ENCODE measurements at places on chromosomes 6 and 20.

GRCh38 chr6:95629551-95629950 is 52.2 kb downstream of the MANEA start:
- no peak for DNase-seq

- DNase-seq = no peak
These were observed 14.0 kb upstream of the HLA-F start for GRCh38 chr6:29709188-29709587.

DNA sequence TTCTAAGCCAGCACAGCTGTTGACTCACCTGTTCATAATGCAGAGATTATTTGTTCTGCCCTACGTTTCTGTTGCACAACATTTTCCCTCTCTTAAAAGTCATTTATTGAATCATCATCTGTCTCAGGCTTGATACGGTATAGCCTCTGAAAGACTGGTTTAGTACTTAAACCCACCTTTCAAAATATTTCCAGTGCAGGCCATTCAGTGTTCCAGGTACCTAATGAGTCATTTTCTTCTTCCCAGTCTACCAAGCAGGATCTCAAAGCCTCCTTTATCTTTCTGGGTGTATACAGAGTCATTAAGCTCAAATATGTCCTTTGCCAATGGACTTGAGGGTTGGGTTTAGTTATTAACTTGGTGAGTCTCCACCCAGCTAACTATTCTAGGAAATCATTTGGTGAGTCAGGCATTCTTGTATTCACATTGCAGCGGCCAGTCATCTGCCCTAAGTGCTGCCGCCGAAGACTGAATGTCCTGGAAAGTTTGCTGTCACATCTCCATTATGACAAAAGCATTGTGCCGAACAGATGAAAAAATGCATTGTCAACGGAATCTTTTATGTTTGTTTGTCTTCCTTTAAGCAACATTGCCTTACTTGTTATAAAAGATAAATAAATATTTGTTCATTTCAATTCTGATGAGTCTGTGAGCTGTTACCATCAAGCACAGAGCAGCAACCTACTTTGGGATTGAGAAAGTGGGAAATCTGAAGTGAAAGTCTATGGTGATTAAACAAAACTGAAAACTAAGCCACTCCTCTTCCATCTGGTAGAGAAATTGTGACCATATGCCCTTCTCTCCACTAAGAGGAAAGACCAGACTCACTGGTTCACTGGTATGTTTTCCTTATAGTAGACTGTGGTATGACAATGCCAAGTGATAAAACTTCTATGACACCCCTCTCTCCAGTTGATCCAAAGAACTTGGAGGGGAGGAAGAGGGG is 14.3 kb upstream of the FAM135A start:
- DNase-seq = no peak

GRCh38 chr6:75546381-75546780 is 52.8 kb upstream of the FILIP1 start:
- DNase-seq = no peak

GRCh38 chr20:41411391-41411847 is 44.8 kb upstream of the EMILIN3 start:
- no peak for DNase-seq

GRCh38 chr6:66496659-66497058 is 789.6 kb upstream of the EYS start:
- DNase-seq = no peak

DNA sequence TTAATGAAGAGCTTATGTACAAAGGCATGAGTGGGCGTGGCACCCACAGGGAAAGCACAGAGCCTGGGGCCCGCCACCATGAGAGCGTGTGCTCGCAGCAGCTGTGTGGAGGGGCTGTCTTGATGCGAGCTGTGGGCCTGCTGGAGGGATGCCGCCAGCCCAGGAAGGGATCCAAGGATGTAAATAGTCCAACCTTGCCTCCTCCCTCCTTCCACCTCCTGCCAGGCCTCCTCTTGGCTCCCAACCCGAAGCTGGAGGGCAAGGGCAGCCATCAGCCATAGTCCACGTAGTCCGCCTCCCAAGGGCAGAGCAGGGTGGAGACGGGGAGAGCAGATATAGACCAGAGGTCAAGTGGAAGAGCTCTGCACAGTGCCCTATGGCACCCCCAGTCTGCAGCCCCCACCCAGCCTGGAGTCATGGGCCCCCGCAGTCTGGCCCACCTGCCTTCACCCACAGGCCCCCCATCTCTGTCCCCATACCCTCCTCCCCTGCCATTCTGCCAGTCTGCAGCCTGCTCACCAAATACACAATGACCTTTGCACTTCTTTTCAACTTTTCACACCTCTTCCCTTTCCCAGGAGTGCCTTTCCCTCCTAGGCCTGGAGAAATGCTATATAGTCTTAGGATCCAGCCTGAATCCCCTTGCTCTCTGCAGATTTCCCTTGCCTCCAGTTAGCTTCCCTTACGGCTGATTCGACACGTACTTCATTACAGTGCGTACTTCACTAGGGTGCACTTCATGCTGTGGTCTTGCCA is 77.1 kb downstream of the SHLD1 start:
- no peak for DNase-seq

- DNase-seq = no peak
These were observed 1336.7 kb upstream of the CITED2 start for GRCh38 chr6:140711019-140711613.

GRCh38 chr6:150251566-150252186 is 108.8 kb downstream of the PPP1R14C start:
- DNase-seq = no peak

GRCh38 chr6:119566546-119567260 is 217.1 kb upstream of the MAN1A1 start:
- DNase-seq = no peak

Measured in effector CD4-positive, alpha-beta T cell (primary cell).